Activated T-cell treated with anti-CD3 and anti-CD28 coated beads for 24 hours (primary cell): ENCODE measurements at places on chromosomes 12 and 14.

DNA sequence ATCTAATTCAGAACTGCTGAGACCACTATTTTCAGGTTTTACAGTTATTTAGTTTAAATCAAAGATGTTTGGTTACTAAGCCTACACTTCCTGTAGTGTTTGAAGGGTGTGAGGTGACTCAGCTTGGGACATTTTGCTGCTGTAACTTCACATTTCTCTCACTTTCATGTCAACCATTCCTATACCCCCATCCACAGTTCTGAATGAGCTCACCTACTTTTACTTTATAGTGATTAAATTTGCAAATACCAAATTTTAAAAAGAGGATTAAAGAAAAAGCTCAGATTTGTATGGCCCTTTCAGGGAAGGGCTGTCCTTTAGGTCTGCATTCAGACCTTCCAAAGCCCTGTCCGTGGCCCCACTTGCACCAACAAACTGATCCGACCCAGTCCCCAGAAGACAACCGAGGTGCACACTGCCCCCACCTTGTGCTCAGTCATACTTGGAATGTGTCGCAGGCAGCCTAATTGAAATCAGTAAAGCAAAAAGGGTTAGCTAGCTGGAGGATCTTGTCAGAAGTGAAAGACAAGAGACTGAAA lies 174.4 kb downstream of the MON2 start:
- no peak for DNase-seq

- DNase-seq = no peak
These were observed 18.6 kb downstream of the DDX24 start for GRCh38 chr14:94062344-94062940.

DNA sequence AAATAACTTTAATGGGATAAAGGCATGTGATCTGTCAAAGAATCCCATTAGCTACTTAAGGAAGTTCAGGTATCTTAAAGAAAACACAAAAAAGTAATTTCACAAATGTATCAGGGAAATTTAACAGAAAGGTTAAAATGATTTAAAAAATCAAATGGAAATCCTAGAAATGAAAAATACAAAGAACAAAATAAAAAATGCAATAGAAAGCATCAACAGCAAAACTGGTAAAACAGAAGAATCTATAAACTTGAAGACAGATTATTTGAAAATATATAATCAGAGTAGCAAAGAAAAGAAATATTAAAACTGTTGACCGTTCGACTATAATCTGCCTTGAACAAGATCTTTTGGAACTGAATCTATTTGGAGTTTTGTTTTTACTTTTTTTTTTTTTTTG lies 279.4 kb upstream of the SYT1 start:
- no peak for DNase-seq

- DNase-seq = no peak
These were observed 14.8 kb downstream of the MAPK1IP1L start for GRCh38 chr14:55066223-55066622.
